IPS DF 19.7 (cell line): ENCODE measurements at places on chromosomes 1 and 21.

DNA sequence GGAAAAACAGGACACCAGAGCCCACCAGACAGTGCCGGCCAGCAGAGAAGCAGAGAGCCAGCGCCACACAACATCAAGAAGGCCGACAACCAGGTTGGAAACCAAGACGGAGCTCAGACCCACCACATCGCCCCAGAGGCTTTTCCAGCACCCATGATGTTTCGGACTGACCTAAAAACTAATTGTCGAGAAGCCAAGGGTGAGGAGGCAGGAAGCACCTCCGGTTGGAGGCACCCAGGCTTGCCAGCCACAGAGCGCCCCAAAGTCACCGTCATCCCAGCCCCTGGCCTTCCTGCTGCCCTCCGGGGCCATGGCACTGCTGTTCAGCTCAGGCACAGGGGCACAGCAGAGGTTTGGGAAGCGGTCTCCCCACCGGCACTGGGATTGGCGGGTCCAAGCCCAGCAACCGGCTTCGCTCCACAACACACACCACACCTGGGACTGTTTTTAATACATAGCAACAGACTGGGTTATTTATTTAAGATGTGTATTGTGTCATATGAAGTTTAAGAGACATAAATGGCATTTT lies 67.2 kb downstream of the SLC37A1 start:
- no peak for DNase-seq

GRCh38 chr1:24751833-24752232 lies 6.6 kb downstream of the CLIC4 start:
- no peak for DNase-seq

- DNase-seq = no peak
These were observed 40.9 kb downstream of the IFI44 start for GRCh38 chr1:78690516-78690915.

- no peak for DNase-seq
These were observed 123.4 kb upstream of the KCNK1 start for GRCh38 chr1:233490488-233490887.

DNA sequence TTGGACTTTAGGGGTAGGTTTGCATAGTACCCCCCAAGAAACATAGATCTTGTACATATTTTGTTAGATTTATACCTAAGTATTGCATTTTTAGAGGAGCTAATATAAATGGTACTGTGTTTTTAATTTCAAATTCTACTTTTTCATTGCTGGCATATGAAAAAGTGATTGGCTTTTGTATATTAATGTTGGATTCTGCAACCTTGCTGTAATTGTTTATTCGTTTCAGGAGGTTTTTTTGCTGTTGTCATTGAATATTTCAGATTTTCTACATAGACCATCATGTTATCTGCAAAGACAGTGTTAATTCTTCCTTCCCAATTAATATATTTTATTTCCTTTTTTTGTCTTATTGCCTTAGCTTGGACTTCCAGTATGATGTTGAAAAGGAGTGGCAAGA lies 23.0 kb upstream of the EDARADD start:
- no peak for DNase-seq

- DNase-seq = no peak
These were observed 24.3 kb downstream of the CA6 start for GRCh38 chr1:8969937-8970336.

DNA sequence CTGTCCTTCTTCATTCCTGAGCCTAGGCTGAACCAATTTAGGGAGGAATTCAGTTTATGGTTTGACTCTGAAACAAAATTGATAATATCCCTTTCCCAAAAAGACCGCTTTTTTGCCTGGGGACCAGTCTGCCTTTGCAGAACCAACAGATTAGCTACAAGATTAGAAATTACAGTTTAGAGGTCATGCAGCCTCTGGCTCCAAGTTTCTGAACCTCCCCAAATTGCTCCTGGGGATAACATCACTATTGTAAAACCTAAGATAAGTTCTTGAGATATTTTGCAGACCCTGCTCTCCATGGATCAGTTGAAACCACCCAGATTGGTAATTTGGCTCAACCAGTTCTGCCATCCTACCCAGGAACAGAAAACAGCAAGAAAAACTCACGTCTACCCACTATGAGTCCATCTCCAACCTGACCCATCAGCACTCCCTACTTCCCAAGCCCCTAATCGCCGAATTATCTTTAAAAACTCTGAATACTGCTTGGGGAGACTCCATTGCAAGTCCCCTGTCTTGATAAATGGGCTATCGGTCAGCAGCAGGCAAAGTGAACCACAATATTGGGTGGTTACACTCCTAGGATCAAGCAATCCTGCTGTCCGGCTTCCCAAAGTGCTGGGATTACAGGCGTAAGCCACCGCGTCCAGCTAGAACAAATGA lies 605 bp upstream of the RABGGTB start:
- no peak for DNase-seq

DNA sequence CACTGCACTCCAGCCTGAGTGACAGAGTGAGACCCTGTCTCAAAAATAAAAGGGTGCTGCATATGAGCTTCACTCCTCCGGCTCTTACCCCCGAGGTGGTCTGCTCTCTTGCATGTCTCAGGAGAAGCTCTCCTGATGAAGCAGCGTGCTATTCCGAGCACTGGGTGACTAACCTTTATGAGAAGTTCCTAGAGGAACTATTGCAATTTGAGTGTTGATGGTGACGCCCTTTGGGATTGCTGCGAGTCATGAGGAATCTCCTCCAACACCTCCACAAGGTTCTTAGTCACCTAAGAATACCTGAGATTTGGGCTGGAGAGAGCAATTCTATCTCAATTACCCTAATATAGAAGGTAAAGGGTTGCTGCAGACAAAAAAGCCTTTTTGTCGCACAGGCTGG lies 40.8 kb upstream of the TINAGL1 start:
- no peak for DNase-seq

- DNase-seq = no peak
These were observed 922 bp downstream of the CPT2 start for GRCh38 chr1:53197291-53198200.

GRCh38 chr1:174964261-174964971 lies 35.3 kb upstream of the CACYBP start:
- no peak for DNase-seq

DNA sequence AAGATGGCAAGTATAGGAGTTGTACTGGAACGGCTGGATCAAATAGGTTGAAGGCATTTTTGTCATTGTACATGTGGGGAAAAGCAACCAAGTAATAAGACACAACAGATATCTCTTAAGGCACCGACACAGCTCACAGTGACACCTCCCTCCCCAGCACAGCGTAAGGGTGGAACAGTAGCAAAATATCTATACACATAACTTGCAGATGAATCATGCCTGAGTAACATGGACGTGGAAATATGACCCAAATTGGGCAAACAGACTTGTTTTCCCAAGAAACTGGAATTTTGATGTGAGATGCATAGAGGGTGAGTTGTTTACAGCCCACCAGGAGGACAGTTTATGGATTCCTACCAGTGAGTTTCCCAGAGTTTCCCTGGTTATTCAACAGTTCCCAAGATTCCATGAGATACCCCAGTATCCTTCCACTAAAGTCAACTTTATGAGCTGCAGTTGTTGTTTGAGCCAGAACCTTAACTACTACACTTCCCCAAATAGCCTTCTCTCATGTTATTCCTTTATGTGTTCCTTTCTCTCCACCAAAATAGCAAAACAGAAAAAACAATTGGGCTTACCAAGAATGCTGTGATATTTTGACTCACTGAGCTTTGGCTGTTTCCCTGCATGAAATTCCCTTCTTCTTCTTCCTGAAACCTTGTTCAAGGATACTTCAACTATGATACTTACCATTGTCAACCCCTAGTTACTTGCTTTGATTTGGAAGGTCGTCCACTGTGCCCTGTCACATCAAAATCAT lies 7.1 kb upstream of the DR1 start:
- DNase-seq = no peak

DNA sequence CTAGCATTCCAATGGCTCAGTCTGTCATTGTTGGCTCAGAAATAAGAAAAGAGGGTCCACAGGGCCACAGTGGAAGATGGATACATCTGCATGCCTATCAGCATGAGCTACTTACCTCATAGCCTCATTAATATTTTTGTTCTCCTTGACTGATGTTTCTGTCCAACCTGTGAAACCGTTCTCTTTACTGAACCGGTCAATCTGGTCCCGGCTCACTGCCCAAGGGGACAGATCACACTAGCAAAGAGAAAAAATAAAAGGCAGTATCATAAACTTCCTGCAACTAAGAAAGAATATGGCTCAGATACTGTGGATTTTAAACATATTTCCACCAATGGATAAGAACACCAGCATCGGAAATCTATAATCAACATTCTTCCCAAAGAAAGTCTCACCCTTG lies 4.7 kb downstream of the RAB29 start:
- no peak for DNase-seq

DNA sequence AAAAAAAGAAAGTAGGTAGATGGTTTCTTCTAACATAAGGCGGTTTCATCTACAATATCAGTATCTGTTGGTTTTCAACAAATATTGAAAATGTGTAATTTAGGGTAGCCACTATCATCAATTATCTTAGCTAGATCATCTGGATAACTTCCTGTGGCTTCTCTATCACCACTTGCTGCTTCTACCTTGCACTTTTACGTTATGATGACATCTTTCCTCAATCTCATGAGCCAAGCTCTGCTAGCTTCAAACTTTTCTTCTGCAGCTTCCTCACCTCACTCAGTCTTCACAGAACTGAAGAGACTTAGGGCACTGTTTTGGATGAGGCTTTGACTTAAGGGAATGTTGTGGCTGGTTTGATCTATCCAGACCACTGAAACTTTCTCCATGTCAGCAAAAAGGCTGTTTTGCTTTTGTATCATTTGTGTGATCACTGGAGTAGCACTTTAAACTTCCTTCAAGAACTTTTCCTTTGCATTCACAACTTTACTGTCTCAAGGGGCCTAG lies 144.9 kb upstream of the HP1BP3 start:
- DNase-seq = no peak

GRCh38 chr1:67566803-67567377 lies 118.1 kb upstream of the GADD45A start:
- DNase-seq = no peak

GRCh38 chr1:24311234-24311633 lies 7.9 kb upstream of the GRHL3 start:
- DNase-seq = no peak

- DNase-seq = no peak
These were observed 5.8 kb downstream of the TMEM240 start for GRCh38 chr1:1534401-1535154.

DNA sequence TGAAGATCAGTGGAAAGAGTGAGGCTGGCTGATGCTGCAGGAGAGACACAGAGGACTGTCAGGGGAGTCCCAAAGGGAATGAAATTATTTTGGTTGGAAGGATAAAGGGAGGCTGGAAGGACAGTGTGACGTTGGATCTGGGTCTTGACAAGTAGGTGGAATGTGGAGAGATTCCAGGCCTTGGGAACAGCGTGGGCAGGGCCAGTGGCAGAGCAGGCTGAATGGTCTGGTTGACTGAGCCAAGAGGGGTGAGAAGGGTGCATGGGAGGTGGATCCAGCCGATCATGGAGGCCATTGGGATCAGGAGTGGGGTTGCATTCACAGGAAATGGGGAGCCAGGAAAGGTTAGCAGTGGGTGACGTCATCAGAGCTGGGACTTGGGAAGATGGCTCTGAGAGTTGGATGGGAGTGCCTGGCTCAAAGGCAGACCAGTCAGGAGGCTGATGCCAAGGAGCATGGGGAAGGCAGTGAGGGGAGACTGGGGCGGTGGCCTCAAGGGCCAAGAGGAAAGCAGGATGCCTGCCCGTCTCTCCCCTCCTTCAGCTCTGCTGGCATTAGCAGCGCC lies 146.2 kb upstream of the VAMP3 start:
- DNase-seq = no peak

DNA sequence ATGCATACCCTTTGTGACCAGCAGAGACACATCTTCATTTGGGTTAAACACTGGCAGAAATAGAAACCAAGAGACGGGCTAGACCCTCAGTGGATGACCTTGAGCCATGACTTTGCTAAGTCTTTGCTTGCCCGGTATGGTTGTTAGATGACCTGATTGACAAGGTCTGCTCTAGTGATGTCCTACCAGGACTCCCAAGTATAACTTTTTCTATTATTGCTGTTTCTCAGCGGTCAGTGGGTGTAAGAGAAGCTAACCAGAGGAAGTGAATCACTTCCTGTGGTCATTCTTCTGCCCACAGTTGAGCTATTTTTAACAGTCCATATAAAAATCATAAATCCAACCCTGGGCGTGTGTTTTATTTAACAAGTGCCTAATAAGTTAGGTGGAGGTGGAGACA lies 126.2 kb upstream of the ETS2 start:
- no peak for DNase-seq

DNA sequence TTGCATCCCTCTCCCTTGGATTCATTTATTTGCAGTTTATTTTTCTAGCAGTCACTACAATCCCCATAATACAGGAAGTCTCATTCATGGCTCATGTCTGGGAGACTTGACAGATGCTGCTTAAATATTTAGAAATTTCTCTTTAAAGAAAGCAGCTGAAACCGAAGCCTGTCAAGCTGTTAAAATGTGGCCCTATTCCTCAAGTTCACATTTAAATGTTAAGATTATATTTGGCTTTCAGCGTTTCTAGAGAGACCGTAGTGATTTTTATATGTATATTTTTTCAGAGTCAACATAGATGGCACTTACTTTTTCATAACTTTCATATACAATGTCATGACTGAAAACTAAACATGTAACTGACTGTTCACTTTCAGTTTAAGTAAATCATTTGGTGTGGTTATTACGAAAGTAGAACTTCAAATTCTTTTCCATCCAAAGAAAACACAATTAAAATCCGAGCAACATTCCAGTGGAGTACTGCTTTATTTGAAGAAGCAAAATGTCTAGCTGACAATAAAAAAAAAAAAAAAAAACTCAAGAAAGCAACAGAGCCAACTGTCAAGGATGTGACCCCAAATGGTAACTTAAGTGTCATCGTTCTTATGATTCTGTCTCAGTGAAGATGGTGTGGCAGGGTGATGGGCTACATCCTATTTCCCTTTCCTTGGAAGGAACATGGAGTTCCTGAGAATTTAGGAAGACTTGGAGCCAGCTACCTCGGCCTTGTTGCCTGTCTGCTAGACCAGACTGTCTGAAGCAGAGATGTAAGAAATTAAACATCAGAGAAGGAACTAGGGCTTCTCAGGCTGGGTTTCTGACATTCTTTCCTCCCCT lies 37.8 kb downstream of the MIS18A start:
- no peak for DNase-seq
